ENCODE measurements at places on chromosomes 1 and 21.

- no peak for DNase-seq
Observed at GRCh38 chr1:166127003-166127402, 39.8 kb downstream of the FAM78B start.

DNA sequence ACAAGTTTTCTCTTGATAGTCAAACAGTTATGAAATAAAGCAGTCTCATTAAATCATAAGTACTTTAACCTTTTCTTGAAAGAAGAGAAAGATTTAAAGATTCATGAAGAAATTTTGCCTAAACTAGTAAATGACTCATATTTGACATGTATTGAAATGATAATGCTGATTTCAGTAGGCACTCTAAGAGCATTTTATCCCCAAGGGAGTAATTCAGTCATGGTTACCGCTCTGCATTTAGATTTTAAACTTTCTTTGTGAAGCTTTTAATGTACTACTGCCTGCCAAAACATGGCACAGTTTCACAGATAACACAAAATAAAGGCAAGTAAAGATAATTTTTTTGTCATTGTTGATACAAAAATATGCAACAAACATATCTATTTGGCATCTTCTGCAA is 6.8 kb downstream of the USH2A start:
- DNase-seq = no peak

- DNase-seq = peak; percentile 46
Observed at GRCh38 chr1:91876040-91876470, 9.9 kb downstream of the TGFBR3 start.

DNA sequence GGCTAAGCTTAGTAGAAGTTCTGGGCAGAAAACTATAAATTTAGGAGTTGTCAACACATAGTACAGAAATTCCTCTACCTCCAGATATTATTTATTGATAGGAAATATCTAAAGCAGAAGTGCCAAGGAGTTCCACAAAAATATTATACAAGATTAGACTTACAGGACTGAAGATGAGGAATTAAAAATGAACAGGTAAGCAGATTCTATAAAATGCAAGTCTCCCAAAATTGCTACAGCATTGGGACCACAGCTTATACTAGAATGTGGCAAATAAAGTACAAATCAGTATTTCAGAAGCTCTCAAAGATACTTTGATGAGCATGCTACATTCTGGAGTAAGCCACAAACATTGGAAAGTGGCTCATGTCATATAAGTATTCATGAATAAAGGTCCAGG is 50.1 kb upstream of the CACYBP start:
- no peak for DNase-seq

- no peak for DNase-seq
Observed at GRCh38 chr1:169601096-169601881, 15.0 kb upstream of the F5 start.

DNA sequence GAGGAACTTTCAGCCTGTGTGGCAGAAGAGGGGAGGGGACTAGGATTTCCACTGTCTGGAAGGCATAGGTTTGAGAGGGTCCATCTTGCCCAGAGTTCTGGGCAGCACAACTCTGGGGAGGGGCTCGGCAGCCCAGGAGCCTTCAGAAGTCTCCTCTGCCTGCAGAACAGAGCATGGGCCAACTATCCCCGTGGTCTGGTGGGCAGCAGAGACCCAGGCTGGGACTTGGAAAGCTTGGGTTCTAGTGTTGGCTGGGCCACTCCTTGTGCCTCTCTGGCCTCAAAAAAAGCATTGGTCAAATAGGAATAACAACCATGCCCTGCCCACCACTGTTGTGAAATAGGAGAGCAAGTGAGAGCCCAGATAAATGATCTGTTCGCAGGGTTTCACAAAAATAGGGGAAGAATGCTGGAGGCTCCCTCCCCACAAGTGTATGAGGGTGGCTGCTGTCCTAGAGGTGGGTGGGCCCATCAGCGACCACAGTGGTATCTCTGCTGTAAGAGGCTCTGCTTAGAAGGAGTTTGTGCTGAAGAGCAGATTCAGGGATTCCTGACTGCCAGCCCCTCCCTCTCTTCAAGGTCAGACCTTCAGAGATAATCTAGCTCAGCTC is 8.9 kb downstream of the EPHA10 start:
- DNase-seq = no peak

DNA sequence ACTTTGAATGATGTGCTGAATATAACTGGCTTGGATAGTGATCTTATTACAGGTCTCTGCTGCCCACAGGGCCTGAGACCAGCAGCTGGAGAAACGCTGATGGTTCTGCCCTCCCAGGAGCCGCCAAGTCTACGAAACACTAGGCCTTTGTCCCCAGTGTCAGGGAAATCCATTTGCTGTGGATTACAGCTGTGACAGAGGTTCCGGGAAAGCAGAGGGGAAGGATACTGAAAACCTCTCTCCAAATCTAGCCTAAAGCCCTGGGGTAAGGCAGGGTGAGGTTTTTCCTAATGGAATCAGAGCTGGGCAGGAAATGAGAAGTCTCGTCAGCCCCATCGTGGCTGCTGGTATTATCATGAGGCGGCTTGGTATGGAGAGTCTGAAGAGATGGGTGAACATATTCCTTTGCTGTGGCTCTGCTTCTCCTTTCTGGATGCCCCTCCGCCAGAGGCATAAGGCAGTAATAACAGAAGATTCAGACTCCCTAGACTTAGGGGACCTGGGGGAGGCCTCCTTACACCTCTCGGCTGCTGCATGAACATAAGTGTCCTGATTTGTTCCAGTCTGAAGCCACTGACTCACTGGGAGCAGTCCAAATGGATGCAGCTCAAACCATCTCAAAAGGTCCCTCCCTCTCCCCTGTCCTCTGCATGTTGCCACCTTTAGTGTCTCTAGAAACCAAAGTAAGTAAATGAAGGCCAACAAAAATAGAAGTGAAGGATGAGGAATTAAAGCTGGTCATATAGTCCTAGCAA is 48.1 kb downstream of the PHC2 start:
- DNase-seq = no peak

DNA sequence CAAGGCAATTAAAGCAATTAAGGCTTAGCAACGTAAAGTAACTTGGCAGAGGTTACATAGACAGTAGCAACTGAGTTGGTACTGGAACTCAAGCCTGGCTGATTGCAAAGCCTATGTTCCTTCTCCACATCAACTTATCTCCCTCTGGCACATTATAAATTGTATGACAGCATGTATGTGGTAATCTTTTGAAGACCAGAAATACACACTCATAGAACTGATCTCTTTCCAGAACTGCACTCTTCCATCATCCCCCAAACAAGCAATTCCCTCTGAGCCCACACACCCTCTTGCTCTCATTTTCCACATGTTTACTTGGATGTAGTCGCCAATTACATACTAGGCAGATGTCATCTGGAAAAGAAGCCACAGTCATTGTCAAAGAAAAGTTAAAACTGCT is 502.2 kb downstream of the PLPP3 start:
- no peak for DNase-seq

DNA sequence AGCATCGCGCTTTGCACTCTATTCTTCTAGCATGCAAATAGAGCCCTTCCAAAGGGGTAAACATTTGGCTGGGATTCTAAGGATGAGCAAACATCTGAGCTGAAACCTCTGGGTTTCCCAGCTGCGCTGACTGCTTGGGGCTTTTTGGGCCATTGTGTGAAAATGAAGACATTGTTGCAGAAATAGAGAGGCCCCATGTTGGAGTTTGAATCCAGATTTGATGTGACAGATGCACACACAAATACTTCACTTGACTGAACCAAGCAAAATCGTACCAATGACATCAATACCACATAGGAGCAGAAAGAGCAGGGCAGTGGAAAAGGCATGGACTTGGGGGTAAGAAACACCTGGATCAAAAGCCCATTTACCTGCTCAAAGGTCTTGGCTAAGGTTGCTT is 144.6 kb upstream of the HMGB4 start:
- no peak for DNase-seq

DNA sequence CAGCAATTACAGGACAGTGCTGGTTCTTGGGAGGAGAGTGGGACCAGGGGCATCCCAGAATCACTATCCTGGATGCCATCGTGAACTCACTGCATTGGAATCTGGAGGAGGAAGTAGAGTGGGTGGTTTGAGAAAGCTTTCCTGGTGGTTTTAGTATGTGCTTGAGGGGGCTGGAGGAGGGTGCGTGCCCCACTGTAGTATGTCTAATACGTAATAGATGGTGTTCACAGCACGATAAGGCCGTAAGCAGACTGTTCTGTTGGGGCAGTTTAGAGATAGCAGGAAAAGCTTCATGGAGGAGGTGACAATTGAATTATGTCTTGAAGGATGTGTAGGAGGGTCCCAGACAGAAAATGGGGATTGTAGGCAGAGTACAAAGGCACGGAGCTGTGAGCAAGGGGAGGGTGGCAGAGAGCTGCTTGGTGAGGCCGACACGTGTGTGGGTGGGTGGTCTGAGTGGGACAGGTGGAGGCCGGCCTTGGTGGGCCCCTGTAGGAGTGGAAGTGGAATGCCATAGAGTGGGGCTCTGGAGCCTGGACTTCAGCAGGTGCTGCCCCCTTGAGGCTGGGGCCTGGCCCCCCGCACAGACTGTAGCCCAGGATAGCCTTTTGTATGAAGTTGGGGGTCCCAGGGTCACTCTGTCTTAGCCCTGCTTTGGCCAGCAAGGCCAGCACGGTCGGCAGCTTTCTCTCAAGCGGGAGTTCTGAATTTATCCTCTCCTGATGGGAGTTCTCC is 37.0 kb downstream of the IL6R start:
- no peak for DNase-seq

GRCh38 chr1:40868051-40868723 is 6.0 kb upstream of the CITED4 start:
- DNase-seq = no peak

- DNase-seq = no peak
Observed at GRCh38 chr1:13443335-13443979, 33.2 kb downstream of the PRAMEF20 start.

DNA sequence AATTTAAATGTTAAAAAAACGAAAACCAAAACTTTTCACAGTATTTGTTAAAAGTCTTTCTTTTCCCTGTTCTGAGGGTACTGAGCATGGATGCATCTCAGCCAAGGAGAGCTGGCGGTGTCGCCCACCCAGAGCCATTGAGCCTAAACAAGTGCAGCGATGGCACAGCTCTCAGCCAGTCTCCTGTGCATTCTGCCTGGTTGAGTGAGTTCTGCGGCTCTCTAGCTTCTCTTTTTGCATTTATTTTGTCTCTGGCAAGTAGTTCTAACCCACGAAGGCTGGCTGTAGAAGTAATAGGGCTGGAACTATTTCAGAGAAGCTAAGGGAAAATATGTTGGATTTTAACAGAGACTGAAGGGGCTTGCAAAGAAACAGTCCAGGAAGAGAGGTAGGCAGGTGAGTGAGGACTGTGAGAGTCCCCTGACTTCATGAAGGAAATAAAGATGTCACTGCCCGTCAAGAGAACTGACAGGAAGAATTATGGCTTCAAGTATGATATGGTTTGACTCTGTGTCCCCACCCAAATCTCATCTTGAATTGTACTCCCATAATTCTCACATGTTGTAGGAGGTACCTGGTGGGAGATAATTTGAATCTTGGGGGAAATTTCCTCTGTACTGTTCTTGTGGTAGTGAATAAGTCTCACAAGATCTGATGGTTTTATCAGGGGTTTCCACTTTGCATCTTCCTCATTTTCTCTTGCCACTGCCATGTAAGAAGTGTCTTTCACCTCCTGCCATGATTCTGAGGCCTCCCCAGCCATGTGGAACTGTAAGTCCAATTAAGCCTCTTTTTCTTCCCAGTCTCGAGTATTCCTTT is 35.7 kb upstream of the LIN9 start:
- no peak for DNase-seq

- no peak for DNase-seq
Observed at GRCh38 chr1:168709405-168710363, 19.3 kb downstream of the DPT start.

- no peak for DNase-seq
Observed at GRCh38 chr1:12339396-12339795, 109.6 kb downstream of the VPS13D start.

GRCh38 chr1:168918860-168919741 is 187.4 kb upstream of the ATP1B1 start:
- DNase-seq = no peak

DNA sequence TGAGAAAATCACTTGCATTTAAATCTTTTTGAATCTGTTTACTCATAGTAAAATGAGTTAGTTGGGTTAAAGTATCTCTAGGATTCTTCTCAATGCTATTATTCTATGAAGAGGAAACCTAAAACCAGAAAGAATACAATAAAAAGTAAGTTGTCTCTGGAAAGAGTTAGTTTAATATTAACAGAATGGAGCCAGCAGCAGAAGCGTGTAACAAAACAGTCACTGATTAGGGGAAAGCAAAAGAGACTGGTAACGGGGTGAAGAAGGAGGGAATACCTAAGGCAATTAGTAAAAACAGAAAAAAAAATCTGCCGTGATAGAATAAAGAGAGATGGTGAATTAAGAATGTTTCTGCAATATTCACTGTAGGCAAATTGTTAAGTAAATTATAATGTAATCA is 60.0 kb downstream of the NRDC start:
- DNase-seq = no peak

GRCh38 chr1:101285922-101286570 is 49.2 kb downstream of the S1PR1 start:
- DNase-seq = no peak

All from activated T-cell treated with anti-CD3 and anti-CD28 coated beads for 4 hours (primary cell).